ENCODE measurements at places on chromosomes 5 and 9.

DNA sequence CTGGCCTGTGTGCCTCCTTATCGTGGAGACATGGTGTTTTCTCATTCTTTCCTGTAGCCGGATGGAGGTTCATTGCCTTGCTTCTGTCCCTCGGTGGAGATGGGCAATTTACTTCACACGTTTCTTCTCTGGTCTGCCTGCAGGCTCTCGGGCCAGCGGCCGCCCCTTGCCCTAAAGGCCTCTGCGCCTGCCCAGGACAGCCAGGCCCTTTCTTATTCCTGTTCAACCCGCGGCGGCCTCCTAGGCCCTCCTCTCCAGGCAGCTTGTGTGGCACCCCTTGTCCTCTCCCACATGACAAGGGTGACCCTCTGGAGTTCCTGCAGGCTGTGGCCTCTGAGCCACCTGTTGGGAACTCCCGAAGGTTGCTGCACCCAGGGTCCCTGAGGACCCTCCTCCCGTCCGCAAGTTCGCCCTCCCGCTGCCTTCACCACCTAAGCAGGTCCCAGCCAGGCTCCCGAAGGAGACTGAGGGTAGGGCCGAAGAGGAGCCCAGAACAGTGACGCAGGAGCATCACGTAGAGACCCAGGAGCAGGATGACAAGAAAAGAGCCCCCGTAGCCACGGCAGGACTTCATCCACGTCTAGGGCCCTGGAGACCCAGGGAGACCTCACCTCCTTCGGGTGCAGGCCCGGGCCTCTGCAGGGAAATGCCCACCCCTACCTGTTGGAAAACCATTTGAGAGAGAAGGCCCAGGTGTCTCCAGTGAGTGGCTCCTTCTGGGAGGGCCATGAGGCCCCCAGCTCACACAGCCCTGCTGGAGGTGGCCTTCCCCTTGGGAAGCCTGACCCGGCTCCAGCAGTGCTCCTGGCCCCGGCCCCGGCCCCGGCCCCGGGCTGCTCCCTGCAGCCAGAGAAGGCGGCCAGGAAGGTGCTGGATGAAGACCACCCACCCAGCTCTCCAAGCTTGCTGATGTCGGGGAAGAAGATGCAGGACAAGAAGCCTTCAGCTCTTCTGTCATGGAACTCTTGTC lies 291.4 kb downstream of the TLE4 start:
- DNase-seq: no peak

DNA sequence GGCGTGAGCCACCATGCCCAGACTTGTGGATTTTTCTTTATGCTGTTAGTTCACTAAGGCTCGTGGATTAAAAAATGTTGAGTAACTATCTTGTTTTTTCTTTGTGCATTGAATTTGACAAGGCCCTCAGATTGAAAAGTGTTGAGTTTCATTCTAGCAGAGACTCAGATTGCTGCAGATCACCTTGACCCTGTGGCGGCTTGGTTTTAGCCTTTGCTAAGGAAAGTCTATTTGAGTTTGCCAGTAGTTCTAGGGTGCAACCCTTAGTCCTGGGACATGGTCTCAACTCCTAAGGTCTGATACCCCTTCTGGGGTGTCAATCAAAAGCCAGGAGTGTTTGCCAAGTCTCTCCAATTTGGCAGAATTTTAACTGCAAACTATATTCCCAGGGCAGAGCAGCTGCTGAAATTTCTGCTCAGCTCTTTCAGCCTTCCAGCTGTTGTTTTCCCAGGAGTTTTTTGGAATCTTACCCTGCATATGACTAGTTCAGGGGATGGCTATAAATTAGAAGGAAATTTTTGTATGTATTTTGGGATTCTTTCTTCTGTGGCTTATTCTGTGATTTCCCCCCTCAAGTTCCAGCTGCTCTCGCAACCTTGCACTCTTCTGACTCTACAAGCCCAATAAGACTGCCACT lies 84.3 kb upstream of the HAND1 start:
- no peak for DNase-seq

DNA sequence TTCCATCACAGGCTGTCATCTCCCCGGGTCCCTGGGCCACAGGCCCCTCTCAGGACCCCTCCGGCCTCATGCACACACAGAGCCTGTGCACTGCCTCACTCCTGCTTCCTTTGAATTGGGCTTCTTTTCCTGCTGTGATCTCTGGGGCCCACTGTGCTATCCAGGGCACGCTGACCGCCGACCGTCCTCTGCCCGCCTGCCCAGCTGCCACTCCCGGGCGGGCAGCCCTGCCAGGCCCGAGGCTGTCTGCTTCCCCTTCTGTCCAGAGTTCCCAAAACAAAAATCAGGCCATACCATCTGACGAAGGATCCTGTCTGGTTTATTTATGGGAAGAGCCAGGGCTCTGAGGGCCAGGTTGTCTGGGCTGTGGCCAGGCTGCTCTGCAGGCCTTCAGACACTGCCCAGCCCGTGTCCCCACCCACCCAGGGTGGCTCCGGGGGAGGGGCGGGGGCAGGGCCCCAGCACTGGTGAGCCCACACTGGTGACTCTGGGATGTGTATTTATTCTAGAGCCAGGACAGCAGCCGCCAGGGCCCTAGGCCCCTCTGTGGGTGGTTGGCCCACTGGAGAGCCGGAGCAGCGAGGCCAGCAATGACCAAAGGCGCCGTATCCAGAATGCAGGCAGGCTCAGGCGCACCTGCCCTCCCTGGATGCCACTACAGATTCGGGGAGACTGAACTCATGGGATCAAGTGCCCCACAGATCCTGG lies 57.0 kb downstream of the ADAMTS2 start:
- DNase-seq: no peak

DNA sequence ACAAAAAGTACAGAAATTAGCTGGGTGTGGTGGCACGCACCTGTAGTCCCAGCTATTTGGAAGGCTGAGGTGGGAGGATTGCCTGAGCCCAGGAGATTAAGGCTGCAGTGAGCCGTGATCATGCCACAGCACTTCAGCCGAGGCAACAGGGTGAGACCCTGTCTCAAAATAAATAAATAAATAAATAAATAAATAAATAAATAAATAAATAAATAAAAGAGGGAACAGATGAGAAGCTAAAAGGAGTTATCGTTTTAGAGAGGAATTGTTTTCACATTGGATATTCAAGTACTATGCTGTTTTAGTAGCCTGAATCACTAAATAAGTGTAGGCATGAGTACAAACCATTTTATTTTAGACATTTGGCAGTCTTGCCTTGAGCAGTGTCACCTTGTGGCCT lies 151.7 kb downstream of the UNC13B start:
- no peak for DNase-seq

Data from dermis microvascular lymphatic vessel endothelial cell (primary cell).